Subcutaneous preadipocyte (primary cell): ENCODE measurements at places on chromosomes 11 and 22. TPM values are rescaled to one million over a fixed set of nuclear protein-coding genes. Genes with fewer than 3 reads are reported as not detected.

ASCL2 gene
- total RNA-seq = not detected in 2 replicates

KDELR3 gene
- 88.6 and 89.1 TPM in 2 replicates for total RNA-seq

RASSF10 gene
- not detected in 2 replicates for total RNA-seq

KLHL35 gene
- 1.4 and 3.7 TPM in 2 replicates for total RNA-seq

SCGB1C1 gene
- not detected in 2 replicates for total RNA-seq

SYT13 gene
- total RNA-seq = not detected in 2 replicates

SLC7A4 gene
- total RNA-seq = not detected in 2 replicates

BACE1 gene
- 24.6 and 27.8 TPM in 2 replicates for total RNA-seq

ACTN3 gene
- under 0.01 TPM in 1 of 2 replicates, not detected in the other for total RNA-seq

TMEM86A gene
- total RNA-seq = 0.73 and 0.78 TPM in 2 replicates

LMNTD2 gene
- total RNA-seq = under 0.01 and 0.20 TPM in 2 replicates

MYRF gene
- total RNA-seq = under 0.01 and 0.20 TPM in 2 replicates

CYB5R2 gene
- total RNA-seq = 17.6 and 23.5 TPM in 2 replicates

EMID1 gene
- total RNA-seq = under 0.01 TPM in 1 of 2 replicates, not detected in the other
